Activated naive CD8-positive, alpha-beta T cell treated with anti-CD3 and anti-CD28 coated beads, Interleukin-2, amount 50 U/mL, for 24 hours (primary cell): ENCODE measurements at places on chromosomes 2 and 18.

DNA sequence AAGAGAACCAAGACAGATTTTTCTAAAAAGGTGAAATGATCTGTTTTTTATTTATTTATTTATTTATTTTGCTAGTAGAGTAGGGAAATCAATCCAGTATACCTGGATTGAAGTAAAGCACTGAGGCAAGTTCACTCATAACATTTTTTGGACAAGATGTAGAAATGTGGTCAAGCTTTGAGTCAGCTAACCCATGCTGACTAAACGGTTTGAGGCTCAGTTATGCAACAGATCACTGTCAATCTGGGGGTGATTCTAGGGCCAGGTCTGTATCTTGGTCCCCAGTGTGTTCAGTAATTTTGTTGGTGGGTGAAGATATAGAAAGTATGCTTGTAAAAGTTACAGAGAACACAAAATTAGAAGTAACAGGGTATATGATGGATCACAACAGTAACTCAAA lies 60.2 kb downstream of the RMDN2 start:
- no peak for DNase-seq

GRCh38 chr2:119179991-119180390 lies 21.4 kb upstream of the C1QL2 start:
- no peak for DNase-seq

- DNase-seq = no peak
Measured at GRCh38 chr2:170177950-170178781, at the start of gene MYO3B. TSS of gene MYO3B (plus strand) at chr2:170178147. CDS start at chr2:170178288, 141 bp downstream.

DNA sequence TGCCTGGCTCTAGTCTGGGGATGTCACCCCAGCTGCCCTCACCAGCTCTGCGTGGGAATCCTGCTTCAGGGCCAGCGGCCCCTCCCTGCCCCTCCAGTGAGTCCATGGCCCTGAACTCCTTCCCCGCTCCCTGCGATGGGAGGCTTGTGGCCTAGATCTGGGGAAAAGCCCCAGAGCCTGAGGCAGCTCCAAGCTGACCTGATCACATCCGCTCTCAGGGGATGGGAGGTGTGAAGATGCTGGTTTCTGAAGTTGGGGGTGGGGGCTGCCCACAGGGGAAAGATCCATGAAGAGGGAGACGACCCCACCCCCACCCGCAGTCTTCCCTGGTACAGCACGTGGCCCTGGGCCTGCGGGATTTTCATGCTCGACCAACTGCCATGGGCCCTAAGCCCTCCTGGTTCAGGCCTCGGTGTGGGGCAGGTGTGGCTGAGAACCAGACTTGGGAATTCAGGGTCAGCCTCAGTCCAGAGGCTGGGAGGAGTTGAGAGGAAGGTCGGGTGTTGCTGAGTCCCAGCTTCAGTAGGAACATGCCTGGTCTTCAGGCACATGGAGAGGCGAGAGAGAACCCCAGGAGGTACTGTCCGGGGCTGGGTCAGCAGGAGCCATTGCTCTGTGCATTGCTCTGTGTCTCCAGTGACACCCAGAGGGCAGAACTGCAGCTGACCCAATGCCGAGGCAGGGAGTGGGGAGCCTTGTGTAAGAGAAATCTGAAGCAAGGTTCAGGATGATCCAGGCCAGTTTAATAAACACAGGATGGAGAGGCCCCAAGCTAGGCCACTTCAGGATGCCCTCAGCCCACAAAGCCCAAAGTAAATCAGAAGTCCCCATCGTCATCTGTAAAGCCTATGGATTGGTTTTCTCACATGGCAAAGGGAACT lies 115.1 kb downstream of the CAPN13 start:
- DNase-seq = no peak

DNA sequence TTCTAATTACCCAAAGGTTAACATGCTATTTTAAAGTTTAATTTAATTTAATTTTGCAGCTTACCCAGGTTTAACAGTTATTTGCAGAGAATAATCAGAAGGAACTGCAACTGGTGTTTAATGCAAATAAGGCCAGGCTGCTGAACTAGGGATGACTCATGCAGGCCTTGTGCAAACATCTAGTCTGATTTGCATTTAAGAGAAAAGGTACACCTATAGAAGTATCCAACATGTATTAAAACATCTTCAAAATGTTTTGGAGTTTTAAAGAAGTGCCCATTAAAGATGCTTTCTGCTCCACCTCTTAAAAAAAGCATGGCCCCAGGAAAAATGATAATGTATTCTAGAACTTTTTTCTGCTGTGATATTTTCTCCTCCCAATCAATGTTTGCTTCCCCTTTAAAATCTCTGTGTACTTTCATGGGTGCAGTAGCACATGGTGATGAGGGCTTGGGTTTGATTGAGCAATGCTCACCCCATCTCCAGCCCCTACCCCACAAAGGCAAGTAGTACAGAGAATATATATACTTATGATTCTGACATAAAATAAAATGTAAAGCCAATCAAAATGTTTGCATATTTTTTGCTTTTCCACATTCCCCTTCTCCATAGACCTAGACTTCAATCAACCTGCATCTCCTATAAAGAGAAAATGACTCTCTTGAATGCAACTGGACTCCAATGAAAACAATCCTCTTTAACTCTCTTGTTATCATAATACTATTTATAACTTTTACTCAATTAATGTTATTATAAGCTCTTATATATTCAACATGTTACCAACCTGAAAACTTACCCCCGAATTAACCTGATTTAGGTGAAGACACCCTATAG lies 54.1 kb downstream of the ATP8B1 start:
- DNase-seq = no peak

GRCh38 chr2:216677439-216678097 lies 17.8 kb downstream of the IGFBP5 start:
- no peak for DNase-seq

GRCh38 chr2:674321-674985 lies 2.8 kb downstream of the TMEM18 start:
- DNase-seq = no peak

DNA sequence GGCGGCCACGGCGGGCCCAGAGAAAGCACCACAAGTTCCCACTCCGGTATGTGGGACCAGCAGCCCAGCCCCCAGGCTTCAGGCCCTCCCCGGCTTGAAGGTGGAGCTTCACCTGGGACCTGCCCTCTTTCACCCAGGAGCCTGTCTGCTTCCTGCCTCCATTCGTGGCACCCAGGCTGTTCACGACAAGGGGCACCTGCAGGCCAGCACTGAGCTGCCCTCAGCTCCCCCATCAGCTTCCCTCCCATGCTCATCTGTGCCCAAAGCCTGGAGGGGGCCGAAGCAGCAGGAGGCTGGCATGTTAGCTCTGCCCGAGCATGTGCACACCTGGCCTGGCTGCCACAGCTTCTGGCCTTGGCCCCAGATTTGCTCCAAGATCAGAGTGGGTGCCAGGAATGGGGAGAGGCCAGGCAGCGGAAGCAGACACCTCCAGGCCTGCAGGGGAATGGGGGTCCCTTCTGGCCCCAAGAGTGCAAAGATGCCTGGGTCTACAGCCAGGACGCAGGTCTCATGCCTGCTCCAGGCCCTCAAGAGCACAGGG lies 312.4 kb upstream of the SYT4 start:
- no peak for DNase-seq

- DNase-seq = peak; percentile 21
Measured at GRCh38 chr2:31429759-31430438, 15.4 kb upstream of the XDH start.

DNA sequence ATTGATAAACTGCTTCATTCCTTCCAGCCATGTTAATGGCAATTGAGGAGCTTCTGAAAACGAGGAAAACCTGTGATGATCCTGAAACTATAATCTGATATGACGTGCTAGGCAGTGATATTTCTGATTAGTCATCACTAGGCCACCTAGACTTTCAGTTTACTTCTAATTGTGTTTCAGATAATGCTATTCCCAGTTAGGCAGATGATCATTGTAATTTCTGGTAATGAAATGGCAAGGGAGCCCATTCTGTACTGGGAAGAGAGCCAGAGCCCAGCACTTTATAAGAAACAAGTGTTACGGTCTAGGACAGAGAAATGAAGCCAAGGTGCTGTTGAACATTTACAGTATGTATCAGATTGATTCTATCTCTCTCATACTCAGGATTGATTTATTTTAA lies 106.2 kb downstream of the CPO start:
- DNase-seq = no peak

DNA sequence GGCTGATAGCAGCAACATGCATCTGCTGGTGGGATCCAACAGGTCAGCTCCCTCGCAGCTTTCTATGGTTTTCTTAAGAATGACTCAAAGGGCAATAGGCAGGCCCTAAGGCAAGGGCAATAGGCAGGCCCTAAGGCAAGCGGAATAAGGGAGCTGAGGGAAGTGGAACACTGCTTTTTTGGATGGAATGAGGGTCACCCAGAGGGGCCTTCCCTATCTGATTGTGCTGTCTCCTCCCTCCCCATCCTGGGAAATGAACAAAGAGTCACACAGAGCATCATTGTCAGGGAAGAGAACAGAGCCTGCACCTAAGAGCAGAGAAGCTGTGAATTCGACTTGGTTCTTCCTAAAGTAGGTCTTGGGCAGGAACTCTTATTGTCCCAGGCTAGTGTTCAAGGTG lies 43.3 kb upstream of the PTPRM start:
- DNase-seq = no peak

GRCh38 chr2:219612577-219613286 lies 14.7 kb upstream of the SLC4A3 start:
- no peak for DNase-seq

DNA sequence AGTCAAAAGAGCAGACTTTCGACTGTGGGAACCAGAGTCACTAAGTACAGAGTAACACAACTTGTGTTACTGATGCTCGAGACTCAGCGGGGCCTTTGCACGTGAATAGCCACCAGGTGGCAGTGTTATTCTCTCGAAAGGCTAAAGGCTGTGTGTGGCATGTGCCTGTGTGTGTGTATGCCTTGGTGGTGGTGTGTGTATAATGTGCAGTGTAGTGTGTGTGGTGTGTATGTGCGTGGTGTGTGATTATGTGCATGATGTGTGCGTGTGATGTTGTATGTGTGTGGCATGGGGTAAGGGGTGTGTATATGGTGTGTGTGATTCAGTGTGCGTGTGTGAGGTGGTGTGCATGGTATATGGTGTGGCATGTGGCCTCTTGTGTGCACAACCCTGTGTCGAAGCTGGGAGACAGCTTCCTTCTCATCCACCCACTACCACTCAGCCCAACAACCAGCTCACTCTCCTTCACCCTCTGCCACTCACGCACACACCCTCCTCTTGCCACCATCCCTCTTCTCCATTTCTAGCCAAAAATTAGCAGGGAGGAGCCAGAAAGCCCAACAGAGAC lies 83.0 kb upstream of the ZNF532 start:
- DNase-seq = peak; percentile 68

DNA sequence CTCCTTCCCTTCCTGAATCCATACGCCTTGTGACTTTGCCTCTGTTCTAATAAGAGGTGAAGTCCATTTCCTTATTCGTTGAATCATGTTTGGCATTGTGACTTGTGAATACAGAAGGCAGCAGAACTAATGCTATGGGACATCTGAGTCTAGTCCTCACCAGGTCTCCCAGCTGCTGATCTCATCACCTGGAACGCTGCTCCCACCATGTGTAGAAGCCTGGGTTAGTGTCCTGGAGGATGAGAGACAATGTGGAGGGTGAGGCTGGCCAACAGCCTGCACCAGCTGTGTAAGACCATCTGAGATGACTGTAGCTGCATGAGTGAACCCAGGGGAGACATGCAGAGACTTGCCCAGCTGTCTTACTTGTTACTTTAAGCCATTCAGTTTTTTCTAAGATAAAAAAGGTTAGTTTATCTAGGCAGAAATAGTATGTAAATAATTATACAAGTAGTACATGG lies 3.5 kb upstream of the HAAO start:
- DNase-seq = no peak

DNA sequence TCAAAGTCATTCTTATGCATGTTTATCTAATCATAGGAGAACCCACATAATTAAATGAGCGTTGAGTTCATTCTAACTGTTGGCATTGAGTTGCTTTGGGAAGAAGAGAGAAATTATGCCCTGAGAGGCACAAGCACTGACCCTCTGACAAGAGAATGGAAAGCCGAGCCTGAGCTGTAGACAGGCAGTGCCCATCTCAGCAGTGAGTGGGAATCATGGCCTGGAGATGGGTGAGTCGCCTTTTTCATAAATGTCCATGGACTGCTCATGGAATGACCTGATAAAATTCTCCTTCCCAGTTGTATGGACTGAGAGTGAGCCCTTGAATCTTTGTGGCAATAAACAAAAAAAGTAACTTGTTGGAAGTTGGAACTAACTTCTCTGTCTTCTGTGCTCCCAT lies 21.4 kb upstream of the MYO3B start:
- DNase-seq = no peak

DNA sequence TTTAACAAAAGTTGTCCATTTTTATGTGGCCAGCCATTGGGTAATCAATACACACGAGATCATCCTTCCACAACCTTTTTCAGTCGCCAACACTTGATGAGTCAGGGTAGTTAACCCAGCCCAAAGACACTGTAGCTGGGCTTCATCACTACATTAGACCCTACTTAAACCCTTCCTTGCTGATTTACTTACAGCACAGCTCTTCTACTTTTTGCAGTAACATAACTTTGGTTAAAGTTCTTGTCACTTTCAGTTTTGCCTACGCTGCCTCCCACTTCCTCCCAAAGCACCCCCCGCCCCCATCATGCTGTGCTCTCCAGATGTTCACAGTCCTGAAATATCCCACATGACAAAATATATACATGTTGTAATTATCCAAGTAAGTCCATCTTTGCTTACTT lies 103.6 kb downstream of the CDK15 start:
- peak; percentile 7 for DNase-seq

GRCh38 chr18:76443519-76444445 lies 51.3 kb downstream of the ZNF516 start:
- DNase-seq = no peak

DNA sequence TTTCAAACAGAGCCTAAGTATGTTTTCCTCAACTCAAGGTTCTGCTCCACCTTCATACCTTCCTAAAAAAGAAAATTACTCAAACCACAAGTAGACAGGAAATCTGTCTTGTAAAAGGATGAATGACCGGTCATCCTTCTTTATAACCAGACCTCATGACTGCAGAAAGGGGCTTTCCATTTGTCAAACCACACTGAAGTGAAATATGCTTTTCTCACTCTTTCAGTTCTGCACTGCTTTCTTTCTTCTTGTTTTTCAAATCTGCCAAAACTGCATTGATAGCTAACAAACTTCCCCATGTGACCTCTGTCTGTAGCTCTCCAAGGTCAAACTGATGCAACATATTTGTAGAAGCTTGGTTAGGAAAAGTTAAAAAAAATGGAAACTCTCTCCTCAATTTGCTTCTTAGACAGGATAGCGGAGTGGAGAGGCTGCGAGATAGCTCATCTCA lies 308.9 kb upstream of the CCDC68 start:
- no peak for DNase-seq

GRCh38 chr2:230131366-230131765 lies 62.6 kb upstream of the SLC16A14 start:
- DNase-seq = no peak

GRCh38 chr2:180559771-180560170 lies 420.6 kb upstream of the UBE2E3 start:
- no peak for DNase-seq

- DNase-seq = no peak
Measured at GRCh38 chr2:222693837-222694236, 22.4 kb downstream of the MOGAT1 start.

- DNase-seq = no peak
Measured at GRCh38 chr2:120769787-120770120, 34.1 kb downstream of the GLI2 start.

GRCh38 chr2:74957886-74958273 lies 563 bp upstream of the POLE4 start:
- DNase-seq = no peak

- DNase-seq = no peak
Measured at GRCh38 chr18:55778788-55779690, 191.0 kb upstream of the TCF4 start.
